ENCODE measurements at places on chromosomes 11 and 22.

- no peak for DNase-seq
Measured at GRCh38 chr11:113574171-113574570, 99.0 kb upstream of the DRD2 start.

- DNase-seq: no peak
Measured at GRCh38 chr11:59025097-59025496, 61.0 kb upstream of the GLYATL1B start.

DNA sequence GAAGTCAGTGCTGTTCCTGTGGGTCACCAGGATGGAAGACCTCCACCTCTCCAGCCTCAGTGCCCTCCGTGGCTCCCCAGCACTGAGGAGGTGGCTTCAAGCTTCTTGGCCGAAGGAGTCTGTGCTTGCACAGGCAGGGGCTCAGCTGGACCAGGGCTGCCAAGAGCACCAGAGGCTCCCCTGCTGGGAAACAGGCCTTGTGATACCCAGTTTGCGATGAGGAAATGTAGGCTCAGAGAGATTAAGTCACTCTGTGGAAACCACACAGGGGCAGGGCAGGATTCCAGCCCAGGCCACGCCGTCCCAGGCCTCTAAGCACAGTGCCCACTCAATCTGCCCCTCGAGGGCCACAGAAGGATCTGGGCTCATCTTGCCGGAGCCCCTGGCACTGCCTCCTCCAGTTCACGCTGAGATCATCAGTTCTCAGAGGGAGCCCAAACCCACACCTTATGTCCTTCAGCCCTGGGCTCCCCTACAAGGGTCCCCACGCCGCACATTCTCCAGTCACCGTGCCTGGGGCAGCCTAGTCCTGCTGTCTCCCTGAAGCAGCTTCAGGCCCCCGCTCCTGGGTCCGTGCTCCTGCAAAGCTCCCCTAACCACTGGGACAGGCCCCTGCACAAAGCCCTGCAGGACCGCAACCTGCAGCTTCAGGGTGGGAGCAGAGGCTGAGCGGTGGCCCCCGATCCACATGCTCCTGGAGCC, 21.6 kb downstream of the ANO1 start:
- DNase-seq: no peak

DNA sequence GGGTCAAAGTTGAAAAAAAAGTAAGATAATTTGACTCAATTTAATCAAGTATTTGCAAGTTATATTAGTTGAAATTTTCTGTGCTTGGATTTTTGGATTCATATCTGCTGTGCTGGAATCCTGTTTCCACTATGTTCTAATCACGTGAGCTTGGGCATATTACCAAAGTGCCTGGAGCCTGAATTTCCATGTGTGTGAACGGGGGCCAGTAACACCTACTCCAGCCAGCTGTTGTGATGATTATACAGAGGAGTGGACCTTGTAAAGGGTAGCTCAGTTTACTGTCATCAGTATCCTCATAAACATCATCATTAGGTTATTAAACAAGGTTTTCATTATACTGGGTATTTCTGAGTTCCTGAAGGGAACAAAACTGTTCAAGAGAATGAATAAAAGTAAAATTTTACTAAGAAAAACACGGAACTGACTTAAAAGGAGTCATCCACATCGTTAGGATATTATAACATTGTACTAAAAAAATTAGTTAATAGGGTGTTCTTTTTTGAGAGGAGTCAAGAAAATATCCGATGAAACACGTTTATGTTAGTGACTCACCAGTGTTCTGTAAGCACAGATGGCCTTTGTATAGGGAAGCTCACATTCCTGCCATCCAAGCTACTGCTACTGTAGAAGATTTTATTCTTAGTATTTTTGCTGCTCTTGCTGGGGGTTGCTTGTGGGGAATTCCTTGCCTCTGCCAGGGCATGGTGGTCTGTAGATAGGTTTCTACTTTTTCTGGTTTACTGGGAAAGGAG, 144.1 kb downstream of the ARHGAP42 start:
- DNase-seq: no peak

DNA sequence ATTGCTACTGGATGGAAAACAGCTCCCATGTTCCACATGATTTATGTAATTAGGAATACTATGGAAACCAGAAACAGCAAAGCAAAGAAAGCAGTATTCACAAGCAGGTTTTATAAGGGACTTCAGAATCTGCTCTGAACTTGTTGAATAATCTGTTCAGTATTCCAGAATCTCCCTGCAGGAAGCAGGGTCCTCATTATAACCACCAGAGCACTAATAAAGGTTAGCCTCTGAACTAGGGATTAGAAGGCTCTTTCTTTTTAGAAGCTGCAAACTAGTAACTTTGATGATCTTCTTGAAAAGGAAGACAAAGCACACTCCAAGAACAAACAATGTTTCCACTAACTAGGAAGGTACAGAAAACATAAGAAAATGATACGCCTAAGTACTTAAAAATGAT, 125.8 kb downstream of the DCDC1 start:
- no peak for DNase-seq

DNA sequence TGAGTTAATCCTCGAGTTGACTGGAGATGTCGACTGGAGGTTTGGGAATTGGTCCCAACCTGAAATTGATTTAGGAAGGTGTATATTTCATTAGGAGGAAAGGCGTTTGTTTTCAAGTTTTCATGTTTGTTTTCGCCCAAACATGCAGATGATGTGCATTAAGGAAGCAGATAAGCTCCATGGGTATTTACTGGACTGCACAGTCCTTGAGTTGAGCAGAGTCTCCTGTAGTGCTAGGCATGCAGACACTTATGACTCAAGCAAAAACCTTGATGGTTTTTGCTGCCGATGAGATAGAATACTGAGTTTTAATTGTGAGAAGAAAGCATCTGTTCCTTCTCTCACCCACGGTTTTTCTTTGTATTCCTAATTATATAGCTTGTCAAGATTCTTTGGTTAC, 27.9 kb downstream of the CABIN1 start:
- DNase-seq: no peak

Measured in CD4-positive, alpha-beta T cell treated with Interleukin-4 for 4 hours (primary cell).